ELR (cell line): ENCODE measurements at places on chromosomes 12 and 14.

DNA sequence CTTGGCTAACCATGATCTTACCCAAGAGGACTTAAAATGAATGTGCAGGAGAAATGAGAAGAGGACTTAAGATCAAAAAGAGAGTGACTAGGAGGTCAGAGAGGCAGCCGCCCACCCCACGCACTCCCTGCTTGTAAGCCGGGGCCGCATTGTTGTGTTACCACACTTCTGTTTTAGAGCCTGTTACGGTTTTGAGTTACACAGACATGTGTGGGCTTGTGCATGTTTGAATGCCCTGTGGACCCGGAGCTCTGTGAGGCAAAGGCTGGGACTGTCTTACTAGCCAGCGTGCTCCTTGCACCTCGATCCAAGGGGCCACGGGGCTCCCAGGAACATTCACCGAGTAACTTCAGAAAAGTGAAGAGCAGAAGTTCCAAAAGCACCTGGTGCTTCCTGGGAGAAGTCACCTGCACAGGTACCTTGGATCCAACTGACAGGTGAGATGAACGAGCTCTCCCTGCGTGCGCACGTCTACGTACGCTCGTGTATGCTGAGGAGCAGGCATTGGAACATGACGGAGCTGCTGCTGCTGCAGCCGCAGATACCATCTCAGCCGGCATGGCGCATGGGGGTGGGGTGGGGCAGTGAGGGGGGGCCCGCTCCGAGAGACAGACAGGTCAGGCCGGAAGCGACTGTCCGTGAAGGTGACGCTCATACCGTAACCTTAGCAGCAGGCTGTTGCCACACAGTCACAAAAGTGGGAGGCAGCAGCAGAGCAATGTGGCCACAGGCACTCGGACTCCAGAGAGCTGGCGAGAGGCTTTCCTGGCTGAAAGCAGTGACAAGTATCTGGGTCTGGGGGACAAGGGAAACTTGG, 23.7 kb downstream of the SFSWAP start:
- DNase-seq: no peak

DNA sequence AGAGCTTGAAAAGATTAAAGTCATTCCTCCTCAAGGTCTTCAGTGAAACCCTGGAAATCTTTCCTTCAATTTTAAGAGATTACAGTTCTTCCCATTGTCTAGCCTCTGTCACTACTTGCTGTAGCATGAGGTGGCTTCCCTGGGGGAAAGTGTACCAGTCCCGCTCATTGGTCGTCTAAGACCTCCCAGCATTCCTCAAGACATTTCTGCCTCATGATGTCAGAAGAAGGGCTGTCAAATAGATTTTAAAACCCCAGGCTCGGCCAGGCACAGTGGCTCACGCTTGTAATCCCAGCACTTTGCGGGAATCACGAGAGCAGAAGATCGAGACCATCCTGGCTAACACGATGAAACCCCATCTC, 46.7 kb downstream of the SMUG1 start:
- peak; percentile 72 for DNase-seq

- DNase-seq: no peak
These were observed 4.2 kb downstream of the TAS2R42 start for GRCh38 chr12:11182529-11182928.

- peak; percentile 94 for DNase-seq
These were observed 436.3 kb downstream of the DPF3 start for GRCh38 chr14:72457641-72458040.

- peak; percentile 23 for DNase-seq
These were observed 250.4 kb downstream of the CHST11 start for GRCh38 chr12:104707194-104707593.

DNA sequence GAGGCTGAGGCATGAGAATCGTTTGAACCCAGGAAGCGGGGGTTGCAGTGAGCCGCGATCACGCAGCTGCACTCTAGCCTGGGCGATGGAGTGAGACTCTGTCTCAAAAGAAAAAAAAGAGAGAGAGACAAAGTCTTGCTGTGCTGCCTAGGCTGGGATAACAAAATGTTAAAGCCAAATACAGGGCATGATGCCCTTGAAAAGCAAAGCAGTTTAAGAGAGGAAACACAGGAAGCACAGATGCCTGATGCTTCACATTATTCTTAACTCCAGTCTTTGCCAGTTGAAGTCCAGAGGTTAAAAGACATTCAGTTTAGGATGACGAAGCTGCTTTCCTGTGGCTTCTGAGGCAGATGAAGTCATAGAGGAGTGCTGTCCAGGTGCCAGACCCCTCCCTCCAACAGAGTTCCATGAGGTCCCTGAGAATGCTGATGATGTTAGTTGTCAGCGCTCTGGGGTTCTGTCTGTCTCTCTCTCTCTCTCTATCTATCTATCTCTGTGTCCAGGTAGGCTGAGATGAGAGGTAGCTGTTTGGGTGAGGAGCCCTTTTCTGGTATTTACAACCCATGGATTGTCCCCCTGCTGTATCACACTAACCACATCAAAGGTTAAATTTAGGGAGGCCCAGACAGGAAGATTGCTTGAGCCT, 4.9 kb upstream of the MRPL52 start:
- peak; percentile 96 for DNase-seq

GRCh38 chr12:57404966-57405640, 25.7 kb downstream of the R3HDM2 start:
- DNase-seq: no peak

DNA sequence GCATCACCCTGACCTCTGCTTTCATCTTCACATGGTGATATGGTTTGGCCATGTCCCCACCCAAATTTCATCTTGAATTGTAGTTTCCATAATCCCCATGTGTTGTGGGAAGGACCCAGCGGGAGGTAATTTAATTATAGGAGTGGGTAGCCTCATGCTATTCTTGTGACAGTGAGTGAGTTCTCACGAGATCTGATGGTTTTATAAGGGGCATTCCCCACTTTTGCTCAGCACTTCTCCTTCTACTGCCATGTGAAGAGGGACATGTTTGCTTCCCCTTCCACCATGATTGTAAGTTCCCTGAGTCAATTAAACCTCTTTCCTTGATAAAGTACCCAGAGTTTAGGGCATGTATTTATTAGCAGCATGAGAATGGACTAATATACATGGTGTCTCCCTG, 38.2 kb downstream of the TMBIM6 start:
- DNase-seq: no peak

DNA sequence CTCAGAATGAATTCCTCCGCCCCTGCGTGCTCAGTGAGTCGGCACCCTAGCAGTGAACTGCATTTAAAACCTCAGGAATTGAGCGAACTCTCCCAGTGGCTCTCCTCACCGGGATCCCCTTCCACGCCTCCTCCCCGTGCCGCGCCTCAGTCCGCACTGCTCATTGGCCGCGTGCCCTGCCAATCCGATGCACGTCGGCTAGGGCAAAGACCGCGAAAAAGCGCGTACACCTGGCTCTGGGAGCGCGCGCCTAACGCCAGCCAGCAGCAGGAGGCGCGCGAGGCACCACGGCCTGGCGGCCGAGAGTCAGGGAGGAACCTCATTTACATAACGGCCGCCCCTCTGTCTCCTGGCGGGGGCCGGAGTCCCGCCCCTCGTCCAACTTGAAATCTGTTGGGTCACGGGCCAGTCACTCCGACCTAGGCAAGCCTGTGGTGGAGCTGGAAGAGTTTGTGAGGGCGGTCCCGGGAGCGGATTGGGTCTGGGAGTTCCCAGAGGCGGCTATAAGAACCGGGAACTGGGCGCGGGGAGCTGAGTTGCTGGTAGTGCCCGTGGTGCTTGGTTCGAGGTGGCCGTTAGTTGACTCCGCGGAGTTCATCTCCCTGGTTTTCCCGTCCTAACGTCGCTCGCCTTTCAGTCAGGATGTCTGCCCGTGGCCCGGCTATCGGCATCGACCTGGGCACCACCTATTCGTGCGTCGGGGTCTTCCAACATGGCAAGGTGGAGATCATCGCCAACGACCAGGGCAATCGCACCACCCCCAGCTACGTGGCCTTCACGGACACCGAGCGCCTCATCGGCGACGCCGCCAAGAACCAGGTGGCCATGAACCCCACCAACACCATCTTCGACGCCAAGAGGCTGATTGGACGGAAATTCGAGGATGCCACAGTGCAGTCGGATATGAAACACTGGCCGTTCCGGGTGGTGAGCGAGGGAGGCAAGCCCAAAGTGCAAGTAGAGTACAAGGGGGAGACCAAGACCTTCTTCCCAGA, at the start of gene HSPA2:
Gene HSPA2 (plus strand): TSS at position 534 of the 995 bp plus-strand sequence. CDS start 109 bp downstream, at position 643.
- DNase-seq: peak; percentile 99

GRCh38 chr12:117067638-117068037, 31.6 kb downstream of the TESC start:
- DNase-seq: no peak
